Left renal cortex interstitium (tissue), 4 donors: ENCODE measurements at places on chromosomes 1 and 21. TPM values are rescaled to one million over a fixed set of nuclear protein-coding genes. Genes with fewer than 3 reads are reported as not detected.

- no peak for DNase-seq
Observed at GRCh38 chr1:70101774-70102173, 103.6 kb downstream of the LRRC40 start.

Gene MARK1
- polyA plus RNA-seq, result 10.3 TPM

Gene GBP5
- 0.16 TPM for polyA plus RNA-seq

- no peak for DNase-seq
Observed at GRCh38 chr1:248055261-248055660, 8.6 kb downstream of the OR2L3 start.

Gene CD2
- 0.34 TPM for polyA plus RNA-seq

Gene NTNG1
- 40.0 TPM for polyA plus RNA-seq

GRCh38 chr1:107896936-107897335 lies 68.0 kb downstream of the VAV3 start:
- DNase-seq, result no peak

- no peak for DNase-seq
Observed at GRCh38 chr1:95219407-95219806, 14.6 kb upstream of the RWDD3 start.

Gene NUDT4B
- polyA plus RNA-seq, result 1.1 TPM

Gene GBP6
- polyA plus RNA-seq, result not detected

DNA sequence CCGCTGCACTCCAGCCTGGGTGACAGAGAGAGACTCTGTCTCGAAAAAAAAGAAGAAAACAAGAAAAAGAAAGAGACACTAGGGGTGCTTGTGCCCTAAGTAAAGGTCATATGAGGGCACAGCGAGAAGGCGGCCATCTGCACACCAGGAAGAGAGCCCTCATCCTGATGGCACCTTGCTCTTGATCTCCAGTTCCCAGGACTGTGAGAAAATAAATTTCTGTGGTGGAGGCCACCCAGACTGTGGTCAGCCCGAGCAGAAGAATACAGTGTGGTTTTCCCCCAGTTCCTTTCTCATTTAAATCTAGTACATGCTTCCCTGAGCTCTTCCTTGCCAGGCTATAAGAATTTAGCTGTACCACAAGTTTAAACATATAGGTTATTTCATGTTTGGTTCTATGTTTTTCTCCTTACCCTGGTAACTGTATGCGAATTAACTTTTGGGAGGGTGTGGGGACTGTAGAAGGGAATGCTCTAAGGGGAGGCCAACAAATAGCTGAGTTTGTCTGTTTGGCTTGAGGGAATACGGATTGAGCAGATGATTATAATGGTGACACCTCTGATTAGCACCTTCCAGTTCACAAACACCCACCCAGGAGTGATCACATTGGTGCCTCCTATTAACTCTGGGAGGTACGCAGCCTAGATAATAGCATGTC lies 119.6 kb upstream of the ERRFI1 start:
- no peak for DNase-seq
